Psoas muscle (tissue), 8 donors: ENCODE measurements at places on chromosomes 16 and 17. TPM values are rescaled to one million over a fixed set of nuclear protein-coding genes. Genes with fewer than 3 reads are reported as not detected.

CA5A gene
- total RNA-seq, result not detected

KRTAP2-1 gene
- not detected for total RNA-seq

ATP2A1 gene
- total RNA-seq, result 2,539 TPM

DNA sequence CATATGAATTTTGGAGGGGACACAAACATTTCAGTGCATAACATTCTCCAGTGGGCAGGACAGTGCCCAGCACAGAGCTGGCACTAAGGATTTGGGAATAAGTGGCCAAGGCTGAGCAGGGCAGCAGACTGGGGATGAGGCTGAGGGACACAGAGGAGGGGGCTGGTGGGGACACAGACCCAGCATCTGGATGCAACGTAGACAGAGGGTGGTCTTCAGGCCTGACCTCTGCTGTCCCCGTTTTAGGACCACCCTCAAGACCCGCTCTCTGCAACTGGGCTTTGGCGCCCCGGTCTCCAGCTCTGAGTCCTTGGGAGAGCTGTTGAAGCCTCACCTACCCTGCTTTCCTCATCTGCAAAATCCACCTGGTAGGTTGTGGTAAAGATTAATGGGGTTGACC lies 3.3 kb upstream of the PRSS33 start:
- H3K4me1 ChIP-seq, result no peaks in the 10 kb centered on the region
- no peak overlapping the region for H3K27ac ChIP-seq
- peaks cover 44% of the 10 kb centered on the region for H3K27me3 ChIP-seq

- DNase-seq, result no peak
- H3K4me1 ChIP-seq, result peaks cover 28% of the 10 kb centered on the region
- no peaks in the 10 kb centered on the region for H3K36me3 ChIP-seq
- no peak overlapping the region for H3K4me3 ChIP-seq
- no peaks in the 10 kb centered on the region for H3K27me3 ChIP-seq
Measured at GRCh38 chr17:49363251-49363650, 1.2 kb upstream of the ZNF652 start.

KRT20 gene
- 0.21 TPM for total RNA-seq

KRTAP9-4 gene
- not detected for total RNA-seq

DNA sequence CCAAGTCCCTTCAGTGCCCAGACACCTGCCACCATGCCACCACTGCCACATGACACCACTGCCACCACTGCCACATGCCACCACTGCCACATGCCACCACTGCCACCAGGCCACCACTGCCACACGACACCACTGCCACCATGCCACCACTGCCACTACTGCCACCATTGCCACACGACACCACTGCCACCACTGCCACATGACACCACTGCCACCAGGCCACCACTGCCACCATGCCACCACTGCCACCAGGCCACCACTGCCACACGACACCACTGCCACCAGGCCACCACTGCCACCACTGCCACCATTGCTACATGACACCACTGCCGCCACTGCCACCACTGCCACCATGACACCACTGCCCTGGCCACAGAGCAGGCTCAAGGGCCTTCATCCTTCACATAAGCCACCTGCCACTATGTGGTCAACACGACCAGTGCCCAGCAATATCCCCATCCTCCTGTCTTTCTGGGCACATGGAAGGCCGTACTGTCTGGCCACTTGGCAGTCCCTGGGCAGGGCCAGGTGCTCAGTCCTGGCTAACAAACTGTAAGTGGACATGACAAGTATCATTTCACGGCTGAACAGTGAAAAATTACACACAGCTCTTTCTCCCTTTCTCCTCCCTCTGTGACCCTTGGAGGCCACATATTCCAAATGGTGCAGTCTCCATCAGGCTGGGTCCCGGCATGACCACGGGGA lies 33.1 kb downstream of the ABR start:
- H3K36me3 ChIP-seq, result no peaks in the 10 kb centered on the region
- no peaks in the 10 kb centered on the region for H3K4me1 ChIP-seq
- H3K27ac ChIP-seq, result no peak overlapping the region
- no peak overlapping the region for H3K4me3 ChIP-seq
- peaks cover 12% of the 10 kb centered on the region for H3K27me3 ChIP-seq
